ENCODE measurements at places on chromosomes 5 and 9.

DNA sequence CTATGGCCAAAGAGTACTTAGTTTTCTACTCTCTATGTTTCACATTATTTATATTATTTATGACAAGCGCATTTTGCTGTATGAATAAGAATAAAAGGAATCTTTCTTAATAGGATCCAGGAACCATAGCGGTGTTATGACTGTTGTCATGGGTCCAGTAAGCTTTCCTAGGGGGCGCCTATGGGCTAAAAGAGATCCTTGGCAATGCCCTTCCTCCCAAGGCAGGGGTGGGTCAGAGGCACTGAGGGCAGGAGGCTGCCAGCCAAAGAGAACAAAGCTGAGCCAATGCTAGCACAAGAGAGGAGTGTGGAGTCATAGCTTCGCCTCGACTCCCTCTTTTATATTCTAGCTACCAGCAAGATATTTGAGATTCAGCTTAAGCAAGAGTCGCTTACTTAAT lies 98.4 kb upstream of the GNAQ start:
- no peak for DNase-seq

DNA sequence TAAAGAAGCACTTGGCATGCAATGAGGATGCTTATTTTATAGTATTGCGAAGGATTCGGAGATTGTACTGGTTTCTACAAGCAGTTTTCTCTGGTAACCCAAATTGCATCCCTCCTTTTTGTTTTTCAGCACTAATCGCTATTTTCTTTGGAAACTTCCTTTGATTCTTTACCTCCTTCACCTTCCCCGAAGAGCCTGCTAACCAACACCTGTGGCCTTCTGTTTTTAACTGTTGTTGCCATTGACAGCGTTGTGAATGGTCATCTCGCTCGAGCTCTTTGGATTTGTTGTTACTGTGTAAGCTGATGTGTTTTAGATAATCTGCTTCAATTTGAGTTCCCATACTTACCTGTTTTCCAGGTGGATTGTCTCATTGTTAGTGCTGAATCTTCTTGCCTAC lies 1.1 kb downstream of the CNOT6 start:
- DNase-seq = no peak

- no peak for DNase-seq
Observed at GRCh38 chr9:12667892-12668291, 25.3 kb upstream of the TYRP1 start.

- no peak for DNase-seq
Observed at GRCh38 chr9:73348471-73348870, 196.8 kb downstream of the ANXA1 start.

- DNase-seq = no peak
Observed at GRCh38 chr9:87535817-87536539, 38.3 kb downstream of the DAPK1 start.

GRCh38 chr9:124182741-124183140 lies 75.0 kb upstream of the NEK6 start:
- no peak for DNase-seq

DNA sequence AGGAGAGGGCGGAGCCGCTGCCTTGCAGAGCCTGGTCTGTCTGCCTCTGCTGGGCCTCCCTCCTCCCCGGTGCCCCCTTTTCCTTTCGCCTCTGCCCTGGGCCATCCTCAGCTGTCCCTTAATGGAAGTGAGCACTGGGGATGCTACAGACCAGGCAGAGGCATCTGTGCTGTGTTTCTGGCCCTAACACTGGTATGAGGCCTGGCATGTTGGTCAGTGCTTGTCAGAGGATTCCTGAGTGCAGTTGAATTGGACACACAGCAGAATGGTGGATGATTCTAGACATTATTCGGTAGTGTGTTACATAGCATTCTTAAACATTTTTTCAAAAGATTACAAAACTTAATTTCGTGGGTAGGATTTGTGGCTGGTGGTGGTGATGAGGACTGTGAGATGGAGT lies 88.6 kb downstream of the EHMT1 start:
- no peak for DNase-seq

- DNase-seq = no peak
Observed at GRCh38 chr5:136123236-136123768, 9.3 kb upstream of the SMAD5 start.

DNA sequence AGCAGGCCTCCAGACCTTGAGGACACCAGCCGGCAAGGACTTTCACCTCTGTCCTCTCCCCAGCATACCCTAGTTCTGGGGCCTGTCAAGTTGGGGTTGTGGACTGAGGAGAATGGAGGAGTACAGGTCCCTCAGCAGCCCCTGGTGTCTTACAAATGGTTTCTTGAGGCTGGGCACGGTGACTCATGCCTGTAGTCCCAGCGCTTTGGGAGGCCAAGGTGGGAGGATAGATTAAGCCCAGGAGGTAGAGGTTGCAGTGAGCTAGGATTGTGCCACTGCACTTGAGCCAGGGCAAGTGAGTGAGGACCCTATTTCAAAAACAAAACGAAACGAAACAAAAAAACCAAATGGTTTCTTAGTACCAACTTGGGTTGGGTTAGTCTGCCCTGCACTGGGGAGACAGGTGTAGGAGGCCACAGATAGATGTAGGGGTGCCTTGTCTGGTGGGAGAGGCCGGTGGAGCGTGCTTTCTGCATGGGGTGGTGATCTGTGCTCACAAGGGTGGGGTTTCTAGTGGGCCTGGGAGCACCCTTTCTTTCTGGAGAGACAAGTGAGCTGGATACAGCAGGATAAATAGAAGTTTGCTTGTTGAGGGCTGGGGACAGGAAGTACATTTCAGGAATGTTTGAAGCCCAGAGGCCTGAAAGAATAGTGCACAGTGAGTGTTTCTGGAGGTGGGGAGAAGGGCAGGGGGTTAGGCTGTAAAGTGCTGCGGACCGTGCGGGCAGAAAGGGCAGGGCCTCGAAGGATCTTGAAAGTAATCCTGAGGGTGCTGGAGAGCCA lies 37.7 kb upstream of the PSD2 start:
- no peak for DNase-seq

GRCh38 chr5:17267106-17267505 lies 49.7 kb downstream of the BASP1 start:
- DNase-seq = no peak

All from cortex of kidney (tissue), 1 donor.